ENCODE measurements at places on chromosomes 16 and 17.

- DNase-seq, result peak; percentile 75
Measured at GRCh38 chr16:3980253-3981111, 100.0 kb upstream of the CREBBP start.

DNA sequence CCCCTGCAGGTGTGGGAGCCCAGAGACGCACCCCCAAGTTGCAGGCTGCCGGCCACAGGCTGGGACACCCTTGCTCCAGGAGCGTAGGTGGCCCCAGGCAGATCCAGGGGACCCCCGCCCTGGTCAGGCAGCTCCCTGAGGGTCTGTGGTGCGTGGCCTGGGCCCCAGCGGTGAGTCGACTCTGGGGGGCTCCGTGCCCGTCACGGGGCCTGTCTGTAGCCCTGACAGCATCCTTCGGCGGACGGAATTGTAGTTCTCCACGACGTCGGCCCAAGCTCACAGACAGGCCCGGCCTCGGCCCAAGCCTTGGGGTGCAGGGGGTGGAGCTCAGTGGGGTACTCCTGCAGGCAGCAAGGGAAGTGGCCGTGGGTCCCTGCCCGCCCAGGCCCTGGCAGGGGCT lies 82.9 kb downstream of the LMF1 start:
- no peak for DNase-seq

DNA sequence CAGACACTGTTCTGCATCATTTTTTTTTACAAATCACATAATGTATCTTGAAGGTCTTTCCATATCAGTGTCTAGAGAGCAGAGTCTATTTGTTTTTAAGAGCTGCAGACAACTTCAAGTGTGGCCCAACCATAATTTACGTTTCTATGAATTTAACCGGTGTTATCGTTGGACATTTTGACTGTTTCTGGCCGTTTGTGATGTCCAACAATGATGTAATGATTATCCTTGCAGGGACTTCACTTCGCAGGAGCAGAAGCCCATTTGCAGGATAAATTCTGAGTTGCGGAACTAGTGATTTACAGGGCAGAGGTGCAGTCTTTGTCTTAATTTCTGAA lies 26.9 kb upstream of the HLF start:
- no peak for DNase-seq

GRCh38 chr16:55501549-55502322 lies 7.1 kb upstream of the LPCAT2 start:
- no peak for DNase-seq

GRCh38 chr16:16821261-16821660 lies 442.3 kb downstream of the NPIPA7 start:
- DNase-seq, result no peak

GRCh38 chr16:35744726-35745125 lies 2285.3 kb downstream of the TP53TG3F start:
- DNase-seq, result no peak

- DNase-seq, result no peak
Measured at GRCh38 chr16:17232487-17232886, 238.3 kb downstream of the XYLT1 start.

GRCh38 chr17:27919079-27919478 lies 25.9 kb upstream of the LYRM9 start:
- no peak for DNase-seq

DNA sequence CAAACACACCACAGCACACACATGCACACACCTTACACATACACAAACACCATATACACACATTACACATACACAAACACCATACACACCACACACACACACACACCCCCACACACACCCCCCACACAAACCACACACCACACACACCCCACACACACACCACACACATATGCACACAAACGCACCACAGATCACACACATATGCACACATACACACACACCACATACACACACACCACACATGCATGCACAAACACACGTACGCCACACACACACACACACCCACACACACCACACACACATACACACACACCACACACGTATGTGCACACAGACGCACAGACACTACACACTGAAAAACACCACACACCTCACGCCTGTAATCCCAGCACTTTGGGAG lies 166.0 kb downstream of the AHSP start:
- DNase-seq, result no peak

GRCh38 chr16:54968784-54969183 lies 38.1 kb downstream of the IRX5 start:
- DNase-seq, result no peak

GRCh38 chr17:77178563-77178962 lies 37.8 kb downstream of the SEC14L1 start:
- no peak for DNase-seq

GRCh38 chr16:58755989-58756649 lies 22.0 kb upstream of the GOT2 start:
- peak; percentile 85 for DNase-seq

DNA sequence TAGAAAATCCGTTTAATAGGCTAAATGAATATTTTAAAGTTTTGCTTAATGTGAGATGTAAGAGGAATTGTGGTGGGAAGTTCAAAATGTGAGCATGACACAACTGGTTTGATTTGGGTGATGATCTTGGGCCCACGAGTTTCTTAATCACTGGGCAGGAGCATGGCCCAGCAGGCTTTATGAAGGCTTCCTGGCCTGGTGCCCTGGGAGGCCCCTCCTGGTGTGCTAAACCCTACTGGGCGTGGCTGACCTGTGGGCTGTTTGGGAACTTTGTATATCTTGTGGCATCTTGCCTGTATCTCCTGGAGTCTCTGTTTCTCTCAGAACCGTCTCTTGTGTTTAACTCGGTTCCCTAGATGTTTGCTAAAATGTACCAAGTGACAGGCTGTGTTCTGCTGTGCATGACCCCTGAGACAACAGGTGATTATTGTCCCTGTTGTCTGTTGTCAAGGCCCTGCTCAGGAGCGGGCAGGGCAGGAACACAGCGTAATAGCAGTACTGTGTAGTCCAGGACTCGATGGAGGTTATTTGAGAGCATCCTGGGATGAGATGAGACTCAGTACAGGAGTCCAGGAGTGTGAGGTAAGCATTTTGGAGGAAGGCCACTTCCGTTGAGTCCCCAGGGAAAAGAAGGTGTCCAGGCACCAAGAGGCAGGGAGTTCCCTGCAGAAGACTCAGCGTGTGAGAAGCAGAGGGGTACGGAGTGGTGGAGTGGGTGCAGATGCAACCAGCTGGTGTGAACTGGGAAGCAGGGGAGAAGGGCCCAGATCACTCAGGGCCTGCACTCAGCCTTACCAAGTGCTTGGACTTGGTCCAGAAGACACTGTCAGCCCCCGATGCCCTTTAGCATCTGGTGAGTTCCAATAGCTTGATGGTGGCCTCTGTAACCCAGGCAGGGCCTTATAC lies 48.5 kb downstream of the B9D1 start:
- DNase-seq, result no peak

DNA sequence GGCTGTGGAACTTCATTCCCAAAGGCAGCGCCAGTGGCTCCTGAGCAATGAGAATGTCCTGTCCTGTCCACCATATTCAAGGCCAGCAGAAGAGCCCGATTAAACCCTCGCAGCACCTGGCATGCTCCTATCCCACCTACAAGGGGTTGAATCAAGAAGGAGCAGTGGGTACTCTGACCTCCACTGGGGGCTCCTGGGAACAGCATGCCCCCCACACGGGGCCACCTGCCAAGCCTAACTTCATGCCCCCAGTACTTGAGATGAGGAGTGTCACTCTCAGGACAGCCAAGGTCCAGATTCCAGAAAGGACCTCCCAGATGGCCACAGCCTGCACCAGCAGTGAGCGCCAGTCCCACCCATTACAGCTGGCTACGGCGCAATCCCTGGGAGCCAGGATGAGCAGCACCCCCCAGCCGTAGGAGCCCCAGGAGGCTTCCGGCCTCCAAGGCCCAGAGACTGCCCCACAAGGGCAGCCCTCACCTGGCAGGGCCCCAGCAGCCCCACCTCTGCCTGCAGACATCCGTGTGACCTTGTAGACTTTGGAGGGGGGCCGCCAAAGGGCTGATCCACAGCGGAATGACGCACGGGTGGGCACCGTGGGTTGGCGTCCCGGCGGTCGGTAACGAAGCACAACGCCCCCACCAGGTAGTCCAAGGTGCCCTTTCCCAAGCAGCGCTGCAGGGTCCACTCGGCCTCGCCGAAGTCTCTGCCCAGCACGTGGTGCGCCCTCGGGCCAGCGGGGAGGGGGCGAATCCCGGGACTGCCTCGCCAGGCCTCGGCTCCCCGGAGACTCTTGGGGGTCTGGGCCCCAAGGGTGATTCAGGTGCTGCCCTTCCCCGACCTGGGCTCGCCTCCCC lies 1.0 kb upstream of the MPDU1 start:
- no peak for DNase-seq

DNA sequence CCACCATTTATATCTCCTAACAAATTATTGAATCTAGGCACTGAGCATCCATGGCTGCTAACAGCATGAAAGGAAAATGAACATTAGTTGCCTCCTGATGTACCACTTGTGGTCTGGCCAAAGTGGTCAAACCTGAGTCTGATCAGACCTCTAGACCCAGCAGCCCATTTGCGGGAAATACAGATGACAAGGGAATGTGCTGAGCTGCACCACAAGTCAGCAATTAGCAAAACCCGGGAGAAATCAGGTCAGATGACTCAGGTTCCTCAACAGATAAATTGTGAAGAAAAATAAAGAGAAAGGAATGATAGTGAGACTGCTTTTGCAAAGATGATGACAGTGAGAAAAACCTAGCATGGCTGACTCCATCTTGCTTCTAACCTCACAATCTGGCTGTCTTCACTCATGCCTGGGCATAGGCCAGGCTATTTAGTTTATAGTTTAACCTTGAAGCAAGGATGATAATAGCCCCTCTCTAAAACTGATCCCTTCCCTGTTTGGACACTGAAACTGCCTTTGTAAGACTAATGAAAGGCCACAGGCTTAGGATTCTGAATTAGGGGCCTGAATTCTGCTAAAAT lies 142.7 kb upstream of the ASIC2 start:
- DNase-seq, result no peak

GRCh38 chr16:75647112-75647491 lies 363 bp downstream of the KARS1 start:
- DNase-seq, result no peak
